ENCODE measurements at places on chromosomes 2 and 18.

DNA sequence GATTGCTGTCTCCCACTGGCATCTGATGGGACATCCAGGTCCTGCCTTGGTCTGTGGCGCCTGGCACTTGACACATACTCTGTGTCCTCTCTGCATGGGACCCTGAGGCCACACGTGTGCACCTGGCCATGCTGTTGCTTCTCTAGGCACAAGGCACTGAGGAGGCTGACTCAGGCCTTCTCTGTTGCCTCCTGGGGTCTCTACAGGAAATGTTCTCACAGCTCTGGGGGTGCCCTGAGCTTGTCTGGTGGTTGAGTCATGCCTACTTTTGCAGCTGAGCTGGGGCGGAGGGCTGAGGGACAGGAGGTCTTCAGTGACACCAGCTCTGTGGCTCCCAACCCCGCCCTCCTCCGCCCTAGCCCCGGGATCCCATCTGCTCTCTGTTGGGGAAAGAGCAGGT, 207.0 kb upstream of the HS6ST1 start:
- DNase-seq, result no peak

- DNase-seq, result no peak
Observed at GRCh38 chr2:224861266-224861665, 145.1 kb upstream of the CCDC195 start.

DNA sequence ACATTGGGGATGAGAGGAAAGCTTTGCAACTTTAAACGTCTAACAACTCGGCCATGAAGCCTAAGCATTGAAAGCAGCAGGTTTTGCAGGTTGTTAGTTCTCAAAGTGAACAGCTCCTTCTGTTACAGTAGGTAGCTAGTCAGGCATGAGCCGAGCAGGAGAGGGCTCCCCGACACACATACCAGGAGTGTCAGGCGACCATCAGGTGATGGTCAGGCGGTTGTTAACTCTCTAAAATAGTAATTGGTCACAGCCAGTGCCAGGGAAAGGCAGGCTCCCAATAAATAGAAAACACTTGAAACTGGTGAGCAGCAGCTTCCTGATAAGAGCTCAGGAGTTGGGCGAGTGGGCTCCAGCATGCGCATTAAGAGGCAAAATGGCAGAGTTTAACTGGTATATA, 53.5 kb upstream of the DAPL1 start:
- no peak for DNase-seq

- DNase-seq, result no peak
Observed at GRCh38 chr2:224638301-224638823, 53.2 kb upstream of the CUL3 start.

- no peak for DNase-seq
Observed at GRCh38 chr2:16972276-16972675, 306.6 kb upstream of the CYRIA start.

GRCh38 chr18:48126240-48126639, 195.8 kb upstream of the SMAD2 start:
- DNase-seq, result no peak

DNA sequence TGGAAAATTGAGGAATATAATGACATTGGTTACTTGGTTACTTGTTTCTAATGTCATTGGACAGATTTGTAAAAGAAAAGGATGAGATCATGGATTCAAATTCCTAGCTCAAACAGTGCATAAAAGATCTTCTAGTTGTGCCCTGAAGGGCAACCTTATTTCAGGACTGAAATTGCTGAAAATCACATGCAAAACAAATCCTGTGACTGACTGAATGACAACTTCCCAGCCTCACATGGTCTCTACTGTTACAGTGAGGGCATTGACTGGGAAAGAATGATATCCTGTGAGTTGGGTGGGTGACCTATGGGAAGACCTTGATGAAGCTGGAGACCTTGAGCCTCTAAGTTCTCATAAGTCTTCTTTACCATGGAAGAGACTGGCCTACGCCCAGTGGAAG, 90.4 kb upstream of the HAAO start:
- no peak for DNase-seq

DNA sequence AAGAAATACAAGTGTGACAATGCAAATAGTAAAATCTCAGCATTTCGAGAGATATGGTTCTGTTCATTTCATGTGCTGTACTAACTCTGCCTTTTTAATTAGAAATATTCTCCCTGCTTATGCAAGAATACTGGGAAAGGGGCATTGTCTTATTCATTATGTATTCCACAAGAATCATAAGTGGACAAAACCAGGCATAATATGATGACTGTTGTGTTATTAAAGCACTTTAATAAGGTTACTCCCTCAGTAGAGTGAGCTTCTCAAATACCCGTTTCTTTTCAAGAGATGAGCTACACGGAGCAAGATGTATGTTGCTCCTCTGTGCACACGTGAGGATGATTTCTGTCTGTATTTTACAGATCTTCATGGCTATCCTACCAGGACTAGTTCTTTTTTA, 638.7 kb upstream of the FANCL start:
- no peak for DNase-seq

GRCh38 chr2:139122711-139123158, 342.5 kb upstream of the NXPH2 start:
- no peak for DNase-seq

DNA sequence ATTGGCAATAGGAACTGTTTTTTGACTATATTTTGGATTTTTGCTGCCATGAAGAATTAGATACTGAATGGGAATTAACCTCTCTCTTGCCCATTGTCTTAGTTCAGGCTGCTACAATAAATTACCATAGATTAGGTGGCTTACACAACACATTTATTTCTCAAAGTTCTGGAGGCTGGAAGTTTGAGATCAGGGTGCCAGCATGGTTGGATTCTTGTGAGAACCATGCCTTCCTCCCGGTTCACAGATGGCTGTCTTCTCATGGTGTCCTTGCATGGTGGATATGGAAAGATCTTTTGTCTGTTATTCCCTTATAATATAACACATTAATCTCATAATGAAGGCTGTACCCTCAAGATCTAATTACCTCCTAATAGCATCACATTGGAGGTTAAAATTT, 836.4 kb downstream of the SLC4A3 start:
- DNase-seq, result no peak

- DNase-seq, result no peak
Observed at GRCh38 chr2:43701111-43701510, 24.9 kb upstream of the C1GALT1C1L start.

GRCh38 chr2:189124175-189124574, 55.4 kb downstream of the COL5A2 start:
- no peak for DNase-seq

Measured in stimulated activated CD8-positive, alpha-beta memory T cell treated with anti-CD3 and anti-CD28 coated beads, Interleukin-4, amount 100 ng/mL, for 24 hours (primary cell).